ENCODE measurements at places on chromosomes 16 and 17.

GRCh38 chr16:25035494-25036405 is 20.6 kb upstream of the ARHGAP17 start:
- DNase-seq: no peak

DNA sequence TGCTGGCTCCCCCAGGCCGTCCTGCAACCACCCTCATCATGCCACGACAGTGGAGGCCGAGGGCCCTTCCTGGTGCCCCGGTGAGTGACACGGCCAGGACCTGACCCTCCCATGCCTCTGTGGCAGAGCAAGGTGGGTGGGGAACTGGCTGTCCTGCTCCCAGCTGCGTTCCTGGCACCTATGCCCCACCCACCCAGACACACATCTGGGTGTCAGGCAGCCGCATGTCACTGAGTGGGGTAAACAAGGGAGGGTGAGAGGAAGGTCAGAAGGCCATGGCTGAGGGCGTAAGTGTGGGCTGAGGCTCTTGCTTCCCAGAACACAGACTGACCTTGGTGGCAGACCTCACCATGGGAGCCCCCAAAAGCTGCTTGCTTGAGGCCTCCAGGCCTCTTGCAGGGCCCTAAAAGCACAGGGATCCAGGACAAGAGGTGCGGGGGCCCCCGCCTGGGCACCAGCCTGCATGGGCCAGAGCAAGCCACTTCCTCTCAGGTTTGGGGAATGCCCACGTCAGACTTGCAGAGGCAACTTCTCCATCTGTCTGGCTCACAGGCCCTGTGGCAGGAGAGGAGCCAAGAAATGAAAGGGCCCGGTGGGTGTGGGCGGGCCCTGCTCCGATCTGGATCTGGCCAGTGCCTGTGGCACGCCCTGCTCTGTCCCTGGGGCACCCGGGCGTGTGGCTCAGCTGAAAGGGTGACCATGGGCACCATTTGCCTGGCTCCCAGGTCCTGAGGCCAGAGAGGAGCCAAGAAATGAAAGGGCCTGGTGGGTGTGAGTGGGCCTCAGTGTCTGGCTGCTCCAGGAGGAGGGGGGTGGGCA is 3.9 kb upstream of the CCDC57 start:
- peak; percentile 52 for DNase-seq

- no peak for DNase-seq
These were observed 12.8 kb downstream of the METRNL start for GRCh38 chr17:83092186-83092585.

- no peak for DNase-seq
These were observed 12.6 kb upstream of the CDR2 start for GRCh38 chr16:22386976-22387375.

DNA sequence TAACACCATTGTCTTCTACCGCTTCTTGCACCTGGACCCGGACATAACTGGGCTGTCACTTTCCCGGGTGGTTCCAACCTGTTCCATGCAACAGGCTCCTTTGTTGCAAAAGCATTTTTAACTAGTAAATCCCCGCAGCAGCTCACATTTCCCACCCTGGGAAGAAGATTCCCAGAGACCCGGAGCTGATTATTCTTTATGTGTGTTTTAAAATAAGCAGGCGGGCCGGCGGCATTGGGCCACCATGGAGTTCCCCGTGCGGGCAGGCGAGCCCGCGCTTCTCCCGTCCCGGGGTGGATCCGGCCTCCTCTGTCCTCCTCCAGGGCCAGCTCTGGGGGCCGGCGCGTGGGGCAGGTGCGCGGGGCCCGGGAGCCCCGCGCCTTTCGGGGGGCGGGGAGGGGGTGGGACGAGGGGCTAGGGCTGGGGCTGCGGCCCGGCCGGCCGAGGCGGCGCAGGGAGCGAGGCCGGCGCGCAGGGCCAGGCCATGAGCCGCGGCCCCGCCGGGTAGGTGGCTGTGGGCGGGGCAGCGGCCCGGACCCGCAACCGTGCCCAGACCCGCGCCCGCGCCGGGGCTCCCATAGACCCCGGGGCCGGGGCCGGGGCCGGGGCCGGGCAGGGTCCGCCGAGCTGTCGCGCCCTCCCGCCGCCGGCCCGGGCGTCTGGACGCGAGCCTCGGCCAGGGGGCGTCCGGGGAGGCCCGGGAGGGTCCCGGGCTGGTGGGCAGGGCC is 1.7 kb downstream of the CRAMP1 start:
- DNase-seq: peak; percentile 21

DNA sequence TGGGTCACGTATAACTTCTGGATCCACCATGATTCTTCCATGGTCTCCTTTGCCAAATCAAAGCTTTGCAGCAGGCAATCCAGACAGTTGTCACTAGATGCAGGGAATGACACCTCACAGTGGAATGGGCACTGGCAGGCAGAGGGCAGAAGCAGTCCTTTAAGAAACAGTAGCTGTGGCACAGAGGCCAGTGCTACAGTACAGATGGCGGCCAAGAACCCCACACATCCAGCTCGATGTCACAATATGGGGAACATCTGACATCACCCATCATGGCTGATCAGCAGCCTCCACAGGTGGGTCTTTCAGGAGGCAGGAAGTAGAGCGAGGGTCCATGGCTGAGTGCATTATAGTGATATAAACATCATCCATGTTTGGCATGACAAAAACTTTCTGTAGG is 18.8 kb upstream of the ERN1 start:
- DNase-seq: no peak

DNA sequence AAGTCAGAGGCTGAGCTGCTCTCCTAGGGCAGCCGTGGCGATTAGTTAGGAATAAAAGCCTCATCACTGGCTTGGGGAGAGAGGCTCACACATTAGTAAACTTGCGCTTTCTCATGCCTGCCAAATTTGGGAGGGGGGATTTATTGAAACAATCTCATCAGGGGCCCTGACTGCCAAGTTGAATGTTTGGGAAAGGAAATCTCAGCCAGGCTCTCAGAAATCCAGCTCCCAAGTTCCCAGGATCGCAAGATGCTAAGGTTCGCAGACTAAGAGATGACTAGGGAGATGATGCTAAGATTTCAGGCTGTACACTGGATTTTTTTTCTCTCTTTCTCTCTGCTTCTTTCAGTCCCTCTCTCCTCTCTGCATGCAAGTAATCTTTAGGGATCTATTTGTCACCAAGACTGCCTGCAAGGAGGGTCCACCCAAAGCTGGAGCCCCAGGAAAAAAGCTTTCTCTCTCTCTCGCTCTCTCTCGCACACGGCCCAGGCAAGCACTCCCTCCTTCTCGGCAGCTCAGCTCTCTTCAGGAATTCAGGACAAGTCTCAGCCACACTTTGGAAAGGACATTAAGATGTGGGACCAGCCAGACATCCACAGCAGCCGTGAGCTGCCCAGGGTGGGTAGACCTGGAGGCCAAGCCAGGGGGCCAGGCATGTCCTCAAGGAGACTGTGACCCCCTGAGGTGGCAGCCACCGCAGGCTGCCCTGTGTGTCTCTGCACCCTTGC is 1.4 kb downstream of the GPR139 start:
- DNase-seq: no peak

DNA sequence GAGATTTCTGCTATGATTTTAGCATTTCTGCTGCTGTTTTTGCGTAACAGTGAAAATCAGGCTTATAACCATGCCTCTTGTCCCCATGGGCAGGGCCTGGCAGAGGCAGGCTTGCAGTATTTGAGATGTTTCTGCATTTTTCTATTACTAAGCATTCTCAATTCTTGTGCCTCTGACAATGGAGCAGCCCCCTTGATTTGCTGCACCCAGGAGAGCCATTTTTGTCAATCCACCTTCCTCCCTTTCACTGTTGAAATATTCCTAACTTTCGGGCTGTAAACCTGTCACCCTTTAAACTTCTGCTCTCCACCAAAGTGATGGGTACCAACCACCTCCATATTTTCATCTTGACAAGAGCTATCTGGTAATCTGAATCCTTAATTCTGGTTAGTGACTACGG is 178.1 kb downstream of the CNTNAP4 start:
- no peak for DNase-seq

GRCh38 chr16:58109330-58109729 is 19.9 kb downstream of the CFAP20 start:
- no peak for DNase-seq

DNA sequence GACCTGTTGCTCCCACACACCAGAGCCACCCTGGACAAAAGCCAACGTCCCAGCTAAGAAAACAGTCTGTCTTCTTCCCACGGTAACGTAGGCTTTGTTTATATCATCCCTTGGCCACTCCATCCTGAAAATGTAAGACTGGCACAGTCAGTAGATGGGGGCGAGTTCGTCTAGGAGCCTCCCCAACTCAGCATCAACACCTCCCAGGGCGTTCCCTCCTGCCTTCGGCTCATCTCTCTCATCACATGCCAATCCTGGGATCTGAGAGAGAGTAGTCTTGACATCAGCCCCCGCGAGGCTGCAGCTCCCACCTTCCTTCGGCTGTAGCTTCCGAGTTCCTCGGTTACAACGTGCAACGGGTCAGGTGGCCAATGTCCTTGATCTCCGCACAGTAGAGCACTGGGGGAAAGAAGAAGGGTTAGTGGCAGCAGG is 894 bp downstream of the RNF227 start:
- no peak for DNase-seq

GRCh38 chr16:87202346-87202745 is 114.8 kb downstream of the C16orf95 start:
- no peak for DNase-seq

DNA sequence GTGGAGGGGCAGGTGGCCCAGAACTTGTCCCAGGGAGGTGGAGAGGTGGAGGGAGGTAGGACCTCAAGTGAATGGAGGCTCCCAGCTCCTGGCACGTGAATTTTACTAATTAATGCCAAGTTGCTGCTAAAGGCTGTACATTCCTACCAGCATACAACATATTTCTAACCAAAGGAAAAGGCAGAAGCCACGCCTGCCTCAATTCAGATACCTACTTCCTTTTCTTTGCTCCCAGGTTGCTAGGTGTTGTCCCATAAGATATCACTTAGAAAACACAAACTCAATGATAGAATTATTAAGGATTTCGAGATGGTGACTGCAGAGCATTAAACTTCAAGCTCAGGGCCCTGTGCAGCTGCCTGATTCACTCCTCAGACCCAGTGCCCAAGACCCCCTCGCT is 20.5 kb upstream of the SMPD3 start:
- DNase-seq: no peak

GRCh38 chr16:15885560-15886001 is 2.8 kb downstream of the CEP20 start:
- no peak for DNase-seq
